ENCODE measurements at places on chromosomes 4 and X.

DNA sequence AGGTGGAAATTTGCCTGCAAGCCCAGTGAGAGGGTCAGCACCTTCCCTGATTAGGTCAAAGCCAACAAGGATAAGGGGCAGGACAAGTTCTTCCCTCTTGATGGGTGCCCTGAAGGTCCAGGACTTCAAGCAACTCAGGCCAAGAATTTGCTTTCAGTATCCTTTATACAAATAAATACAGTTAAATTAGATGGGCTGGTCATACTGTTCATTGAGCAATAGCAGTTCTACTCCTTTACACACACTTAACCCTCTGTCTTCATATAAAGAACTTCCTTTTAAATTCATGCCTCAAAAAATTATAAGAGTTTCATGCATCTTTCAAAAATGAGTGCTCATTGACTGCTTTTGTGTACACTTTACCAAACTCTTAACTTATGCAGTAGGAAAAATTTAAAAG, 392.0 kb downstream of the SPRY1 start:
- no peak for DNase-seq

GRCh38 chr4:184019076-184019475, 114.0 kb downstream of the STOX2 start:
- no peak for DNase-seq

DNA sequence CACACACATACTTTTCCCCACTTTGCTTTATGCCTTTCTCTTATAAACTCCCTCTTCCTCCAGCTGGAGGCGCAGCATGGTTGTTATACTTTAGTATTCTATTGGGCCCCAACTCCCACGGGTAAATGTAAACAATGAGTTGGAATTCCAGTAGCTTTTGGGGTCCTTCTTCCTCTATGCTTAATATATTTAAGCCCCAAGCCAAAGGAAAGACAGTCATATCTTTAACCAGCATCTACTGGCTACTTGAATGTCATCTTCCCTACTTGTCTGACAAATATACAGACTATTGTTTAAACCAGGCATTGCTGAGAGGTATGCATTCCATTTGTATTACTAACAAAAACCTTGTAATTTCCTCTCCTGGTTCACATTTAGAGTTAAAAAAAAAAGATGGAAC, 72.9 kb downstream of the WDR19 start:
- no peak for DNase-seq

DNA sequence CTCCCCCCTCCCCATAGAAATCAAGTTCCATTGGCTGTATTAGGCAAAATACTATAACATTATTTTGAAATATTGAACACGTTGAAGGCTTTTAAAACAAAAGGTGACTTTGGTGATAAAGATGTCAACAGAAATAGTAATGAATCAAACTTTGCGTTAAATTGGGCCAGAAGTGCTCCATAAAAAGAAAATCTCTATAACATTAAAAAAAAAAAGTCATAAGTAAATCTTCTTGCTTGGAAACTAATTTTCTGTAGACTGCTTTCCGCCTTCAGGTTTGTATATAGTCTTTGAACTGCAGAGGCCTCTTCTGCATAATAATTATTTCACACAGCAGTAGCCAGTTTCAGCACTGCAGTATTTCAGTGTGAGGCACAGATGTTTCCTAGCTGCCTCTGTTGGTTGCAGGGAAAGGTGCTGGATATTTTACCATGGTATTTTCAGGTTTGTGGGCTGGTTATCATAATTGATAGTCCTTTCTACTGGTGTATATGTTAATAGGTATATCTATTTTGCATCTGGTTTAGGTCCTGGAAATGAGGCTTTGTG, 158.9 kb downstream of the KDM6A start:
- DNase-seq = no peak

DNA sequence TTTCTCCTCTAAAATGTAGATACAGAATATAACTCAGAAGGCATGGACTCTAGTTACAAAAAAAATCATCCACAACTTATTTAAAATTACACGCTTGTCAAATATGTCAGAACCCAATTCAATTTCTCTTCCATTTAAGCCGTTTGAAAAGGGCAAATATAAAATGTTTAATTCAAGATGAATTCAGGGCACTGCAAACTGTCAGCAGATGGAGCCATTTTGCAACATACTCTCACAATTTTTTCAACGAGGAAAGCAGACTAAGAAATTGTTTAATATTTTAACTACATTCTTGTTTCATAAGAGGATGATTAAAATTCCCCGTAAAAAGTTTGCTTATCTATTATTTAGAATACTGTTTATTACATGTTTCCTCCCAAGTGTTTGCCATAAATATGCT, 321.3 kb upstream of the CPXCR1 start:
- no peak for DNase-seq

DNA sequence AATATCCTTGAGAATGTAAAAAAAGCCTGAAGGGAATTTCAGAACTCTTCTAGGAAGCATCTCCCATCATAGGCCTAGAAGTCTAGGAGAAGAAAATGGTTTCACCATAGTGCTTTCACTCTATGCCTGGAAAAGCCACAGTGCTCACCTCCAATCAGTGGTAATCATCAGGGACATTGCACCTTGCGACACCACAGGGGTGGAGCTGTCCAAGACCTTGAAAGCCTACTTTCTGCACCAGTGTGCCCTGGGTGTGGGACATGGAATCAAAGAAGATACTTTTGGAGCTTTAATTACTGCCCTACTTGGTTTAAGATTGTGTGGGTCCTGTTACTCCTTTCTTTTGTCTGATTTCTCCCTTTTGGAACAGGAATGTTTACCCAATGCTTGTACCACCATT, 146.8 kb upstream of the NDST4 start:
- no peak for DNase-seq

DNA sequence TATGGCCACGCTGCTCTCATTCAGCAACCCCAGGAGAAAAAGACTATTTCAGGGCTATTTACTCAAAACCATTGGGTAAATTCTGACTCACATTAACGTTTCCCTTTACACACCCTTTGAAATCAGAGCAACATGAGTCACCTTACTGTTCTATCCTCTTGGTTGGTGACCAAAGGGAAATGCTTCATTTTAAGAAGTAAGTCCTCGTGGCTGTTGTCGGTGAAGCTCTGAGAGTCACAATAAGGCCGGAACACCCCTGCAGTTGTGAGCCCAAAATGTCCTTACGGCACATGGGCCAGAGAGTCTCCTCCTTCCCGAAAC, 56.3 kb upstream of the SPRY1 start:
- no peak for DNase-seq

DNA sequence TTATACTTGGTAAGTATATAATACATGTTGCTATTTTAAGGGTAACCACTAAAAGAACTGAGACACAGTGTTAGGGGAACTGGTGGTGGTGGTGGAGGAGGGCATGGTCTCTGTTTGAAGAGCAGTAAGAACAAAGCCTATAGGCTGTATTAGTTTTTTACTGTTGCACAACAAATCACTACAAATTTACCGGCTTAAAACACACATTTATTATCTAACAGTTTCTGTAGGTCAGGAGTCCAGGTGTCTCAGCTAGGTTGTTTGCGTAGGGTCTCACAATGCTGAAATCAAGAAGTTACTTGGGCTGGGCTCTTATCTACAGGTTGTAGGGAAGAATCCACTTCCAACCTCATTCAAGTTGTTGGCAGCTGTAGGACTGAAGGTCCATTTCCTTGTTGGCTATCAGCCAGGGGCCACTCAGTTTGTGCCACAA, 52.6 kb downstream of the CASK start:
- no peak for DNase-seq

Data from CD4-positive, alpha-beta T cell treated with Interleukin-12 subunit alpha and Interleukin-12 subunit beta, for 1 hour (primary cell).